Stimulated activated CD8-positive, alpha-beta memory T cell treated with anti-CD3 and anti-CD28 coated beads, Interleukin-4, amount 100 ng/mL, for 24 hours (primary cell): ENCODE measurements at places on chromosomes 11 and 22.

GRCh38 chr11:84292955-84293354 lies 1006.8 kb upstream of the CCDC90B start:
- no peak for DNase-seq

DNA sequence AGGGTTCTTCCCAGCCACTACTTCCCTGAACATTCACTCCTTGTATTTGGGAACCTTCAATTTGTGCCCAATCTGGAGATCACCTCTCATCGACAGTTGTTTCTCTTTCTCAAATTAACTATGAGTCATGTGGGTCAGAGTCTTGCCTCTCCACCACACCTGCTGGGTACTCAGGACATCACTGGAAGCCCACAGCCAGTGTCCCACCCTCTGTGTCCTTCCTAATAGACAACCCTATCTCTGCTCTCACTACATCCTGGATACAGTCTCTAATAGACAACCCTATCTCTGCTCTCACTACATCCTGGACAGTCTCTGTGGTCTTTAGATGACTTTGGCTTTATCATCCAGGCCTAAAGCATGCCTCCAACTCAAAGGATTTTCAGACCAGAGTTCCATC lies 70.1 kb downstream of the ARL14EP start:
- DNase-seq: no peak

GRCh38 chr11:28539239-28540030 lies 431.2 kb downstream of the METTL15 start:
- no peak for DNase-seq

DNA sequence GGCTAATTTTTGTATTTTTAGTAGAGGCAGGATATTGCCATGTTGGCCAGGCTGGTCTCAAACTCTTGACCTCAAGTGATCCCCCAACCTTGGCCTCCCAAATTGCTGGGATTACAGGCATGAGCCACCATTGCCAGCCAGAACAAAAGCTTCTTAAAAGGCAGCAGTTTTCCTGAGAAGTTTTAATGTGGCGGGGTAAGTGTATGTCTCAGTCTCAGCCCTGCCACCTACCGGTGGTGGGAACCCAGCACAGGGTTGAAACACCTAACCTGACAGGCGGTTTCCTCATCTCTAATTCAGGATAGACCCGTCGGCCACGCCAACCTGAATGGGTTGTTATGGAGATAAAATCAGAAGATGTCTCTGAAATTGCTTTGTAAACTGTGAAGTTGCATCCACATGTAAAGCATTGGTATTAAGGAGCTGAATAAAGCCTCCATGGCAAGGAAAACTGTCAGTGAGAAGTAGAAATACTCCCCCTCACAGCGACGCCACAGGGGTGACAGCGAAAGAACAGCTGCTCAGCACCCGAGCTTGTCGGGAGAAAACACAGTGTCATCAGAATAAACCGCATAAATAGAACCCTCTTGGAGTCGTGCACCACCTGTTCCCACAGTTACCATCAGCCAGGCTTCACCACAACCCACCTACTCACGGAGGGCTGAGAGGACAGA lies 165.9 kb upstream of the NCAM1 start:
- no peak for DNase-seq

GRCh38 chr11:10352921-10353550 lies 48.2 kb downstream of the ADM start:
- DNase-seq: no peak

- no peak for DNase-seq
These were observed 23.2 kb downstream of the TPCN2 start for GRCh38 chr11:69071956-69072355.

GRCh38 chr22:27617214-27617881 lies 184.2 kb downstream of the MN1 start:
- no peak for DNase-seq

- DNase-seq: no peak
These were observed 378.7 kb upstream of the ANO5 start for GRCh38 chr11:21814169-21814568.

DNA sequence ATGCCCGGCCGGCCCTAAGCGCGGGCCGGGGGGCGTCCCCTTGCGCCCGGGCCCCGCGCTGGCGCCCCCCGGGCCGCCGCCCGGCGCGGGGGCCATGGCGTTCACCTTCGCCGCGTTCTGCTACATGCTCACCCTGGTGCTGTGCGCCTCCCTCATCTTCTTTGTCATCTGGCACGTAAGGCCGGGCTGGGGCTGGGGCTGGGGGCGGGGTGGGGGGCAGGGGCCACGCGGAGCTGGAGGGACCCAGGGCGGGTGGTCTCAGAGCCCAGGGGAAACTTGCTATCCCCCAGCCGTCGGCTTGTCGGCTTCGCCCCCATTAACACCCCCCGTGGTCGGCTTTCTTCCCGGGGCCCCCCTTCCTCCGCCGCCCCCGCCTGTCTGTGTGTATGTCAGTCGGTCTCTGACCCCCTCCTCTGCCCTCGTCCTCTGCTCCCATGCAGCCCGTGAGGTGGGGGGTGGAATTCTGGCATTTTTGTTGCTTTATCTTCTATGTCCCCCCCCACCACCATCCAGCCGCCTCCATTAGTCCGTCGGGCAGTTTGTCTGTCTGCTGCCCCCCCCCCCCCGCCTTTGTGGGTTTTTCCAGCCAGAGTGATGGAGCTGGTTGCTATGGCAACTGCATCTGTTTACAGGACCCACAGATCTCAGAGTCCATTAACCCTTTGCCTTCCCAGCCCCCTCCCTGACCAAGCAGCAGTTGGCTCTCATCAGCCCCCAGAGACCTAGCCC lies 552 bp downstream of the CNIH2 start:
- DNase-seq: no peak

DNA sequence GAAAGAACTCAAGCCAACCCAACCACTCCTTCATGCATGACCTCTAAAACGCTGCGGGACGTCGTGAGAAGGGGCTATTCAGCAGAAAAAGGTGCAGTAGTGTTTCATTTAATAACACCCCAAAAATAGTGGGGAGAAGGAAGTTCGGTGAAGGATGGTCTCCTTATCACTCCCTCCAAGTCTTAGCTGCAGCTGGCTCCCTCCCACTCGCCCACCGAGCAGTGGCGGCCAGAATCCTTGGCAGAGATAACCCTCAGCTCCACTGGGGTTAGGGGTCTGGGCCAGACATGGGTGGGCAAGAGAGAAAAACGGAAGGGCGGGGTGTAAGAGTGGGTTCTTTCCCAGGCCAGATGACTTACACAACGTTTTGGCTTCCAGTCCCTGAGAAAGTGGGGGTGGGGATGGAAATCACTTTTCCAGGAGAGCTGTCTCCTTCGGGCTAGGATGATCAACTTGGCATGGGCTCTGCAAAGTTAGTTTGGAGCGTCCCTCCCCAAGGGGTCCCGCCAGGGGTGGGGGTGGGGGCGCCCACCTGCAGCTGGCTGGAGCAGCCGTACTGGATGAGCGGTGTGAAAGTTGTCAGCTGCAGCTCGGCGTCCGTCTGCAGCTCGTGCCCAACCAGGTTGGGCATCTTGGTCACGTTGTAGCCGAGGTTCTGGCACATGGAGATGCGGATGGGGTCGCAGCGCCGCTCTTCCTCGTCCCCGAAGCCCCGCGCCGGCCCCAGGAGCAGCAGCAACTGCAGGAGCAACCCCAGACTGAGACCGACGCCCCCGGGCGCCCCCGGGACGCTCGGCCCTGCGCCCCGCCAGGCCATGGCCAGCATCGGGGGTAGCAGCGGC lies 705 bp downstream of the FZD4 start:
- DNase-seq: no peak

- no peak for DNase-seq
These were observed 437.4 kb downstream of the MIAT start for GRCh38 chr22:27094633-27095308.

GRCh38 chr22:19494001-19494560 lies 14.4 kb downstream of the CDC45 start:
- no peak for DNase-seq

DNA sequence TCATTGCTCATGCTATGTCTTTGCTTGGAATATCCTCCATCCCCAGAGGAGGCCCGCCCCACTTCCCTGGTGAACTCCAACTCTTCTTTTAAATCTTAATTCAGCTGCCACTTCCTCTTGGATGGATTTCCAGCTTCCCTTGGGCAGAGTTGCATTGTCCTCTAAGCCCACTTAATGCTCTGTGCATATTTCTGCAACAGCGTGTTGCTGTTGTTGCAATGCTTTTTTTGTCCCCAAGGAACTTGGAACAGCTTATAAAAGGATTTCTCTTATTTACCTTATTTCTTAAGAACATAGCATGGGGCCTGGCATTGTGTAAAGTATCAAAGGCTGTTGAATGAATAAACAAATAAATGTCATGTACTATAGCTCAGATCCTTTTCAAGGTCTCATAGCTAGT lies 507.4 kb downstream of the METTL15 start:
- no peak for DNase-seq

DNA sequence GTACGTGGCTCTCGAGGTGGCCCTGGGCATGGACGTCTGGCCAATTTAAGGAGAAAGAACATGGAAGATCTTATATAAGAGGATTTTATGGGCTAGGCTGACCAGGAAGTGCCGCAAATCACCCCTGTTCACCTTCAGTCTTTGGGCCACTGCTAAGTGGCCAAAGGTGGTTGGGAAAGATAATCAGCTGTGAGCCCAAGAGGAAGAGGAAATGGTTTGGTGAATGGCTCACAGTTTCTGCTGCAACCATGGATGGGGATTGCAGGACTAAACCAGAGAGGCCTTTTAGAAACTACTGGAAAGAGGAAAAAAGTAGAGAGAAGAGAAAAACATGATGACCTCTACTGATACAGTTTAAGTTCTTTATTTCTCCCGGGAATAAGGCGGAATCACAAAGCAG lies 96.0 kb upstream of the ARHGAP20 start:
- DNase-seq: no peak

GRCh38 chr11:106493751-106494150 lies 416.3 kb downstream of the AASDHPPT start:
- no peak for DNase-seq

DNA sequence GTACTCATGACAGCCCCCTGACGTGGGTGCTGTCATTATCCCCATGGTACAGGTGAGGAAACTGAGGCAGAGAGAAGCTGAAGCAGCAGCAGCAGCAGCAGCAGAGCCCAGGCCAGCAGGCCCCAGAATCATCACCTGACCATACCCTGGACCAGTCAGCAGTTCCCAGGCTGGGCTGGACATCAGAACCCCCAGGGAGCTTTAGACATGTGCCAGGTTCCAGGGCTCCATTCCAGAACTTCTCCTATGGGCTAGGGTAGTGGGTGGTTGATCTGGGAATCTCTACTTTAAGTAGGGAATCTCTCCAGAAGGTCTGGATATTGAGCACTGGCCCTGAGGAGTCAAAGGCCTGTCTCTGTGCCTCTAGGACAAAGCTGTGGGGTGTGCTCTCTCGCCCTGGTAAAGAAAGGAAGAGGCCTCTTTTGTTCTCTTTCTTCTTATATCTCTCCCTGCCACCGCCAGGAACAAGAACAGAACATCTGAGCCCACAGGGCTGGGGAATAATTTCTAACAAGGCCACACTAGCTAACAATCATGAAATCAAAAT lies 26.6 kb downstream of the MAFF start:
- DNase-seq: no peak
